ENCODE measurements at places on chromosomes 3 and 15.

- DNase-seq, result no peak
Observed at GRCh38 chr3:99962703-99963102, 145.0 kb downstream of the CMSS1 start.

DNA sequence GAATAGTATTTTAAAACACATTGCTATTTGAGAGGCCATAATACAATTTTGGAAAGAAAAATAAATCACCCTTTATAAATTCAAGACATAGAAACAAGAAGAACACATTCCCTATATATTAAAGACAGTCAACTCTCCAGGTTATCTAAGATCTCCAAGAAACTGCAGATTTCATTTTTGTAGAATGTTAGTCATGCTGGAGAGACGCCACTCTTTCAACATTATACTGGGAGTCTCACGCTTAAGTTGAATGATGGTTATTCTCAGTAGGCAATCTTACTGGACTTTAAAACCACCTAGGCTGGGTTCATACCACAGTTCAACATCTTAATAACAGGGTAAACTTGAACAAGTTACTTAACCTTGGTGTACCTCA lies 3.6 kb upstream of the CHRM5 start:
- DNase-seq, result no peak

DNA sequence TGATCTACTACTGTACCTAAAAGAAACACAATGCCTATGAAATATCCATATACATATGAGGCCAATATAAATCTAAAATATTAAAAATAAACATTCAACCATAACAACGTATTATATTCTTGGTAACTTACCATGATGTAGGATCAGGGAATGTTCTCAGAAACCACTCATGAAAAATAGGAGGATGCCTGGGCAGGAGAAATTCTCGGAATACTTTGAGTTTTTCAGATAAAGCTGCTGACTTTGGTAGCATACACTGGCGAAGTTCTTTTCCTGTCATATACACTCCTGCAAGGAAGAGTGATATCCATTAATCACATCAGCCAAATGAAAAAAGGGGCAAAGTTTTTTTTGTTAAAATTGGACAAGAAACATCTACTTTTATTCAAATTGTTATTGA lies 11.3 kb upstream of the XRN1 start:
- no peak for DNase-seq

- peak; percentile 34 for DNase-seq
Observed at GRCh38 chr3:158313338-158313927, 203.5 kb downstream of the RSRC1 start.

DNA sequence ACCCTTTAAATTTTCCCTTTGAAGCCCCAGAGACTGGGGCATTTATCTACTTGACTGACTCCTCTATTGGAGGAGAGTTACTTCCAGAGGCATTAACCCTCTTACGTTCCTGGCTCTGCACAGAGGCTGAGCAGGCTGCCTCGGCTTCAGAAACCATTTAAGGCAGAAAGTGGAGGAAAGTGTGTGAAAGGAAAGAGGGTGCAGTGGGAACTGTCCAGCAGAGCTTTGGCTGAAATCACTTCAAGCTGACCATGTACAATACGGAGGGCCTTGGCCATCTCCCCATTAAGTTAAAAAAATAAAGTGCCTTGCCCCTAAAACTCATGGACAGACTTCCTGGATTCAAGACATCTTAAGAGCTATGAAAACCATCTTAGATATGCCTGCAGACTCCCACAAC lies 238.7 kb downstream of the SV2B start:
- DNase-seq, result no peak

DNA sequence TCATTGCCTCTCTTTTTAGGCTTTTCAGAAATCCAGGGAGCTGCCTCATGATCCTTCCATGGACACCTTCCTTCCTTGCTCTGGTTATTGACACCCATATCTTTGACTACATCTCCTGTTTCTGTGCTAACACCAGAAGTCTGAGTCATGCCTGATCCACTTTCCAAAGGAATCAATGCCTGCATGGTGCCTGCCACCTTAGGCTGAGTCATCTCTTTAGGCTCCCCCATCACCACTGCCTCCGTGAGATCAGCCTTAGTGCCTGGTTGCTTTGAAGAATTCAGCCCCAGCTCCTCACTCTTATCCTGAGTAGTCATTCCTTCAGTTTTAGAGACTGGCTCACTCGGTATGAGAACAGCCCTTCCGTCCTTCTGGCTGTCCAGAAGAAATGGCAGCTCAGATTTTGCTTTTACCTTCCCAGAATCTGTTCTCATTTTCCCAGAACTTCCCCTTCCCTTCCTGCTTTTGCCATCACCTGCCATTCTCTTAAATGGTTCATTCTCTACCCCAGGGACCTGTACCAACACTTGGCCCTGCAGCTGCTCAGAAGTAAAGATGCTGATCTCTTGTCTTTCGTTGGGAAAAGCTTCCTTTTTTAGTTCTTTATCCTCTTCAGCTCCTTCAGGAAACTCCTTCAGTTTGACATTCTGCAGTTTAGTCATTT lies 105.3 kb downstream of the MAP4 start:
- DNase-seq, result no peak

- no peak for DNase-seq
Observed at GRCh38 chr3:27796365-27796875, 74.3 kb upstream of the EOMES start.

- no peak for DNase-seq
Observed at GRCh38 chr3:128280481-128281052, 127.3 kb downstream of the EEFSEC start.
